ENCODE measurements at places on chromosomes 7 and 10. TPM values are rescaled to one million over a fixed set of nuclear protein-coding genes. Genes with fewer than 3 reads are reported as not detected.

The ELFN1 gene
- not detected for total RNA-seq

The AOAH gene
- total RNA-seq: 17.7 TPM

The DENND2A gene
- not detected for total RNA-seq

DNA sequence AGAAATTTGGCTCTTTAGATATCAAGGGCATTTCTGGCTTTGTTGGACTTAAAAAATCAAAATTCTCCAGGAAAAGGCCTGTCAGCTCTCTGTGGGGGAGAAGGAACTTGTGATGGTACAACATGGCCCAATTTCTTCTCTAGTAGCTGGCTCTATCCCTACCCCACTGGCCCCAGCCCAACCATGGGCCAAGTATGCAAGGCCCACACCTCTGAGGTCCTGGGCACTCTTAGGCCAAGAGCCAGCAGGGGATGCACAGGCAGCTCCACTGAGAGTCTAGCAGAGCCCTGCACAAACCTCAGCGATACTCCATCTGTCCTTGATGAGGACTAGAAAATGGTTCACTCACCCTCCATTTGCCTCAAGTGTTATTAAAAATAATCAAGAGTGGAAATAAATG is 261.2 kb downstream of the C7orf25 start:
- DNase-seq: no peak

- DNase-seq: no peak
These were observed 39.8 kb downstream of the CAMK2B start for GRCh38 chr7:44285561-44285960.

- DNase-seq: peak; percentile 35
These were observed 32.8 kb downstream of the TMEM130 start for GRCh38 chr7:98836811-98837629.

DNA sequence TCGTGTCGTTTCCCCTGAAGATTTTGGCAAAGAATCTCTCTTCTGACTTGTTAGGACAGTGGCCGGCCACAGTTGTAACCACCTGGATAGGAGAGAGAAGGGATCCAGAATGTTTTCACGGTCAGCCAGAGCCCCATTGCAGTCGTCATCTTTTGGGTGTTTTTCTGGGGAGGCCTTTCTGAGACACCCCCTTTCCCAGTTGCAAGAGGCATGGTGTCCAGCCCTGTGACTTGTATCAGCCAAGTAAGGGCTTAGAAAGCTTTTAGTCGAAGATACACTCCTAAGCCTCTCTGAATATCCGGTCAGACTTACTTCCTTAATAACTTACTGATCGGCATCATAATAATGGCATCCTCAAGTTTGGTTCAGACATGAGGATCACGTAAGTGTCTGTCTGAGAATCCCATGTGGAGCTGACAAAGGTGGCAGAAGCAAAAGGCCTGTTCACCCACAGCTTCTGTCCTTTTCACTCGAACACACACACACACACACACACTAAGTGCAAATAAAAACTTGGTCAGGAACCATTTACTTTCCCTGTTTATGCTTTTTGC is 435.7 kb upstream of the GALNT17 start:
- DNase-seq: no peak

GRCh38 chr7:116464375-116464774 is 35.2 kb upstream of the CAV2 start:
- no peak for DNase-seq

DNA sequence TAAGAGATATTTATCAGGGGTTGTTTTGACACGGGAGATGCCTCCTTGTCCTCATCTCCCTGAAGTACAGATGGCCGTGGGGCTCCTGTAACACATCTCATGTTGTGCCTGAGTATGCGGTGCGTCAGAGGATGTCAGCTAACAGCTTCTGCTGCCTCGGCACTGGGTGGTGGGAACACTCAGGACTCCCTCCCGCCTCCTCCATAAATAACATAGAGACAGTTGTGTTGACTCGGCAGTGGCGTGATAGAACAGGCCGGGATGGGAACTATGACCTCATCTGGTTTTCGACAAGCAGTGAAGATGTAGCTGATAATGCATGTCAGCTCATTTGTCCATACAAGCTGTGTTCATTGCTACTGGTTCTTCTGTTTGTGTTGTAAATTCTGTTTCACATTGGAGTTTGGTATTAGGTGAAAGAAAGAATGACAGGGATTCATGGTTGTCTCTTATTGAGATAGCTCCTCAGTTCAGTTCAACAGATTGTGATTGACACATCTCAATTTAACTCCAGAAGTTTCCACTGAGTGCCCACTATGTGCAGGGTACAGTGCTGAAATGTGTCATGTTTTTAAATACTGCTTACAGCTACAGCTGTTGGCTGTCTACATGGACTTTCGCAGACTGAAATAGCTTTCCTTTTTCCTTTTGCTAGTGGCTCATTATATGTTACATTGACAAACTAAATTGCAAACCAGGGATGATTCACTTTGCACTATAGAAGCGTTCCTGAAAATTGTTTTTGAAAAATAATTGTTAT is 87.4 kb downstream of the CHN2 start:
- no peak for DNase-seq

GRCh38 chr10:15341502-15342128 is 29.5 kb downstream of the FAM171A1 start:
- DNase-seq: no peak

GRCh38 chr10:87803328-87803727 is 14.7 kb downstream of the ATAD1 start:
- no peak for DNase-seq

DNA sequence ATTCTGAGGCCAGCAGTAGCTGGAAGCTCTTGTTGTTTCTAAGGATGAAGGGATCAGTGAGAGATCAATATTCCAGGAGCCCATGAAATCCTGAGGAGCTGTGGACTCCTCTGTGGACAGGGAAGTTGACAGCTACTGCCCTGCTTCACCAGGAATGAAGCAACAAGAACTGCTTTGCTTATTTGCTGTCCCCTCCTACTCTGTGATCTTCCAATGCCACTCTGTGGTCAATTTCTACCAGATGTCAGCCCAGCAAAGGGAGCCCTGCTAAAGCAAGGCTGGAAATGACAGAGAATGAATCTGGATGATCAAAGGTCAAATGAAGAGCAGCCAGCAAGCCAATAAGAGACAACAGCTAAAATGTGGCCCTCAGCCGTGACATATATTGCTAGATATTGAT is 227.5 kb upstream of the CHRM2 start:
- no peak for DNase-seq
